Activated CD4-positive, alpha-beta memory T cell treated with anti-CD3 and anti-CD28 coated beads for 36 hours (primary cell): ENCODE measurements at places on chromosomes 6 and 20.

DNA sequence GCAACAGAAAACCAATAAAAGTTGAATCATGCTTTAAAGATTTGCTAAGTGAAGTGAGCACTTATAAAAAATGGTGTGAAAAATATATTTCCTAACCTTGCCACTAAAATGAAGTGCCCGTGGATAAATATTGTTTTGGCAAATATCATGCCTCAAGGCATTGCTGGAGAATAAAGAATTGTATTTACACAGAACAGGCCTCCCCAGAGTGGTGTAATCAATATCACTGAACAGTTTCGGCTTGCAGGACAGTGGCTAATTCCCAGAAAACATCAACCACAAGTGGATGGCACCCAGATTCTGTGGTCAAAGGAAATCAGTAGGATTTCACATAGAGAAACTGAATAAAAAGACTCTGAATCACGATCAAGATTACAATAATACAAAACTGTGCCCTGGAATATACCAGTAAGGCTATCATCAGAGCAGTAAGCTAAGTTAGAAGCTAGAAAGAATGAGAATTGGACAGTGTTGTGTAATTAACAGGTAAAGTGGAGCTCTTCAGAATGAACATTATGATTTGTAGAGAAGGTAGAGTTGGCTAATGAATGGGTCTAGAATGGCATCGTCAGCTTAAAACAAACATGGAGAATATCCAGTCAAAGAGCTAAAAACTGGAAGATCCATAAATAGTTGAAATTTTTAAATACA lies 1026.9 kb upstream of the ADGRB3 start:
- no peak overlapping the region for H3K27ac ChIP-seq
- H3K4me3 ChIP-seq = no peak overlapping the region
- no peaks in the 10 kb centered on the region for H3K4me1 ChIP-seq
- no peaks in the 10 kb centered on the region for H3K36me3 ChIP-seq
- H3K27me3 ChIP-seq = no peaks in the 10 kb centered on the region

GRCh38 chr6:38131527-38131965 lies 312.0 kb downstream of the ZFAND3 start:
- no peak overlapping the region for H3K4me3 ChIP-seq
- DNase-seq = peak; percentile 37
- H3K27me3 ChIP-seq = no peaks in the 10 kb centered on the region
- H3K36me3 ChIP-seq = peaks cover 12% of the 10 kb centered on the region
- no peak overlapping the region for H3K27ac ChIP-seq
- peaks cover 46% of the 10 kb centered on the region for H3K4me1 ChIP-seq

DNA sequence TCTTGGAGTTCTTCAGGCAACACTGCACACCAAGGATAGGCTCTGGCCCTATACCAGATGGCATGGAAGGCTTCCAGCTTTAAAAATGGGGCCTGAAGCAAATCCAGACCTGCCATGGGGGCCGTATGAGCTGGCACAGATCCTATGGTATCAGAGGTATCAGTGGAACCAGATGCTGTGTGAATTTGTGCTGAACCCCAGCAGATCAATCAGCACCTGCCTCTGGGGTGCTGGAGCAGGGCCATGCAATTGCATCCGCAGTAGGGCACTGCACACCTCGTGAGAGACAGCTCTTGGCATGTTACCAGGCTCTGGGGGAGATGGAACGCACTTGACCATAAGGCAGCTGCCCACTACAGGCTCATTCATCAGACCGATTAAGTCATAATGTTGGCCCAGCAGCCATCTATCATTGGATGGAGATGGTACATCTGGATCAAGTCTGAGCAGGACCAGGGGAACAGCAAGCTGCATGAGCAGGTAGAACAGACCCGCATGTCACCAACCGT lies 221.5 kb downstream of the MYLK4 start:
- no peak overlapping the region for H3K27ac ChIP-seq
- peaks cover 1% of the 10 kb centered on the region for H3K36me3 ChIP-seq
- H3K4me1 ChIP-seq = no peaks in the 10 kb centered on the region
- H3K4me3 ChIP-seq = no peak overlapping the region
- no peak for DNase-seq
- peaks cover 20% of the 10 kb centered on the region for H3K27me3 ChIP-seq

- H3K27ac ChIP-seq = no peak overlapping the region
- H3K4me3 ChIP-seq = no peak overlapping the region
- H3K27me3 ChIP-seq = no peaks in the 10 kb centered on the region
- no peak for DNase-seq
- peaks cover 4% of the 10 kb centered on the region for H3K4me1 ChIP-seq
Measured at GRCh38 chr6:121771937-121772720, 336.7 kb downstream of the GJA1 start.

DNA sequence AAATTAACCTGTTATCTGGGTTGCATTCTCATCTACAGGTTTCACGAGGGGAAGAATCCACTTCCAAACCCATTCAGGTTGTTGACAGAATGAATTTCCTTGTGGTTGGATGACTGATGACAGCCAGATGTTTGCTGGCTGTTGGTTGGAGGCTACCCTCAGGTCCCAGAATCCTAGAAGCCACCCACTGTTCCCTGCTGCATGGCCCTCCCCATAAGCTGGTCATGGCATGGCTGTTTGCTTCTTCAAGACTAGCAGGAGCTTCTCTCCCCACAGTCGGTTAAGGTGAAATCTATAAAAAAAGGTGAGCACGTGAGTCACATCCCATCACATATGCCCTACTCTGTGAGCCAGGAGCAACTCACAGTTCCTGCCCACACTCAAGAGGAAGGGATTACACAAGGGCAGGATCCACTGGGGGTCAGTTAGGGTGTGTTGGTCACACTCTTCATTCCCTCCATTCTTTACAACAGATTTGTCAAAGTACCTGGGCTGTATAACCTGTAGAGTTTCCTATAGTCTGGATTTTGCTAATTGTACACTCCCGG lies 19.5 kb upstream of the RPS10 start:
- no peak overlapping the region for H3K27ac ChIP-seq
- H3K27me3 ChIP-seq = no peaks in the 10 kb centered on the region
- H3K4me3 ChIP-seq = no peak overlapping the region
- H3K4me1 ChIP-seq = no peaks in the 10 kb centered on the region
- H3K36me3 ChIP-seq = no peaks in the 10 kb centered on the region

GRCh38 chr6:63245909-63246308 lies 34.6 kb downstream of the FKBP1C start:
- H3K27ac ChIP-seq = no peak overlapping the region
- DNase-seq = no peak
- H3K4me3 ChIP-seq = no peak overlapping the region
- H3K36me3 ChIP-seq = no peaks in the 10 kb centered on the region
- no peaks in the 10 kb centered on the region for H3K27me3 ChIP-seq

DNA sequence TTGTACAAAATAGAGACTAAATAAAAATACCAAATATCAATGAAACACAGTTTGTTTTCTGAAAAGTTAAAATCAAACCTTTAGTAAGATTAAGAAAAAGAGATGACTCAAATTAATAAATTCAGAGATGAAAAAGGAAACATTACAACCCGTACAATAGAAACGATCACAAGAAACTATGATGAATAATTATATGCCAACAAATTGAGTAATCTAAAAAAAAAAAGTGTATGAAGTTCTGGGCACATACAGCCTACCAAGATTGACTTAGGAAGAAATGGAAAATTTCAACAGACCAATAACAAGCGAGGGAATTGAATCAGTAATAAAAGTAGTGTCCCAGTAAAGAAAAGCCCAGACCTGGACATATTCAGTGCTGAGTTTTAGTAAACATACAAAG lies 94.8 kb downstream of the STXBP5 start:
- H3K27me3 ChIP-seq = no peaks in the 10 kb centered on the region
- no peak for DNase-seq
- no peak overlapping the region for H3K4me3 ChIP-seq
- H3K36me3 ChIP-seq = peaks cover 76% of the 10 kb centered on the region
- H3K27ac ChIP-seq = no peak overlapping the region
- H3K4me1 ChIP-seq = peaks cover 23% of the 10 kb centered on the region

DNA sequence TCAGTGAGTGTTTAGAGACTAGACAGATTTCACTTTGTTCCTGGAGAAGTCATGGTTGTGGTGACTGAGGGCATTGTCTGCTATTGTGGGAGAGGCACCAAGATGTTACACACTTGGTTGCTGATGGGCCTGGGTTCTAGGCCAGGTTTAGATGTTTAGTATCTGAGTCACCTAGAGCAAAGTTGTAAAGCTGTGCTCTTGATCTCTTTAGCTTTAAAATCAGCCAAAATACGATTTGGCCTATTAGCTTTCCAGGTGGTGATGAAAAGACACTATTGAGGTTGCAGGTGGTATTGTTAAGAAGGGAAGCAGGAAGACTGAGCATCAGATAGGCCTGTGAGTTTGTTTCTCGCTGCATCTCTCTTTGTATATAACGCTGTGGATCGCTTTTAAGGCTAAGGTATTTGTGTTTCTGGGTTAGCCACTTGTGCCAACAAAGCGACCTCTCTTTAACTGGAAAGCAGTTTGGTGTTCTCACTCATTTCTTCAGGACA lies 48.6 kb downstream of the FOXO3 start:
- peaks cover 41% of the 10 kb centered on the region for H3K4me1 ChIP-seq
- no peak overlapping the region for H3K4me3 ChIP-seq
- peaks cover 8% of the 10 kb centered on the region for H3K36me3 ChIP-seq
- no peak overlapping the region for H3K27ac ChIP-seq
- DNase-seq = no peak
- H3K27me3 ChIP-seq = no peaks in the 10 kb centered on the region

DNA sequence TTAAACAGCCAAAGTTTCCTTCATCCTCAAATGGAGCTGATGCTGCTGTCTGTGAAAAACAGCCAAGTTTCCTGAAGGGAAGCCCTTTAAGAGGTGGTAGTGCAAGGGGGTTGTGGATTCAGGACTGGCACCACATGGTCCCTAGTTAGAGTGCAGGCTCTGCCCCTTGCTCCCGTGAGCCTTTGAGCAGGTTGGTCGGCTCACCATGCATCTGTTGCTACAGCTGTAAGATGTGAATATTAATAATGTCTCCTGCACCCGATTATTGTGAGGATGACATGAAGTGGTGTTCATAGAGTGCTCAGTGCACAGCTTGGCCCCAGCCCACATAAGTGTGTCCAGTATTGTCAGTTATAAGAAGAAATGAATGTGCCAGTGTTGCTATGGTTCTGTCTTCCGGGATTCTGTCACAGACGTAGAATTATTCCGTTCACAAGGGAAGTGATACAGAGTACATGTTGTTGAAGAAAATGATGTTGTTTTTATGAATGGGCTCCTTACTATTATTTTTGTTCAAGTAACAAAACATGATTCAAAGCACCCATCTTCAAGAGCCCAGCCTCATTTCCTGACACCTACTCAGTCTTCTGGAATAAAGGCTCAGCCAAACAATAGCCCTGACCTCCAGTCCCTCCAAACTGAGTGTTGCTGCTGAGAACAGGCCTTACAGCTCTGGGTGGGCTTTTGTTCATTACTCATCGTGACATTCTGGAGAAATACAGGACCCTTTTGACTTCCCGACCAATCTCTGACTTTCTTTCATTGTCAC lies 2.9 kb upstream of the PKIG start:
- no peak overlapping the region for H3K4me3 ChIP-seq
- H3K27me3 ChIP-seq = peaks cover 3% of the 10 kb centered on the region
- H3K4me1 ChIP-seq = peaks cover 17% of the 10 kb centered on the region
- H3K36me3 ChIP-seq = no peaks in the 10 kb centered on the region
- no peak for DNase-seq

DNA sequence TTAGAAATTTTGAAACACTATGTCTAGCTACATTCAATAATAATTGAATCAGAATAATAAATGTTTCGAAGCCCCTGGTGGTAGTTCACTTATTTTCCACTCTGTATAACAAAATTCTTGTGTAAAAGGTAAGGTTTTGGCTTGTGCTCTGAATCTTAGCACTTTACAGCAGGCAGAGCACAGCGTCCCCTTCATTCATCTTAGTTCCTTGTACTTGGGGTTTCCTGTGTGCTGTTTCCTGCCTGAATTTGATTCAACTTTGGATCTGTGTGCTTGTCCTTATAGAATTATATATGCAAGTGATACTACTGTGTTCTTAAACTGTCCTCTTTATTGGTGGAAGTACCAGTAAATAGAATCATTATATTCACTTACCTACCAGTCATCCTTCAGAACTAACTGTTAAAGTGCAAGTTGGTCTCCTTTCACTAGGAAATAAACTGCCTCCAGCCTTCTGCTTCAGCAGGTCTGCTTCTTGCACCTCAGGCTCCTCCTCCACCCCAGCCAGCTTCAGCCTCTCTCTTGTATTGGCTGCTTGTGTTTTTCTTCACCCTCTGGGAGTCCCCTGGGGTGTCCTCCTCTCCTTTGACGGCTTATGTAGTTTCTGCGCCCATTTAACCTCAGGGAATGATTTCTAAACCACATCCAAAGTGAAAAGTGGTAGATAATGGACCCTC lies 28.8 kb upstream of the TULP4 start:
- DNase-seq = peak; percentile 50
- H3K4me1 ChIP-seq = peaks cover 37% of the 10 kb centered on the region
- no peaks in the 10 kb centered on the region for H3K27me3 ChIP-seq

GRCh38 chr6:7125290-7125689 lies 17.5 kb downstream of the RREB1 start:
- no peak overlapping the region for H3K4me3 ChIP-seq
- H3K27ac ChIP-seq = no peak overlapping the region
- peaks cover 16% of the 10 kb centered on the region for H3K36me3 ChIP-seq
- no peaks in the 10 kb centered on the region for H3K27me3 ChIP-seq
- H3K4me1 ChIP-seq = peaks cover 58% of the 10 kb centered on the region
- no peak for DNase-seq

- H3K4me3 ChIP-seq = no peak overlapping the region
- DNase-seq = no peak
- peaks cover 3% of the 10 kb centered on the region for H3K27me3 ChIP-seq
- no peak overlapping the region for H3K27ac ChIP-seq
Measured at GRCh38 chr6:164124986-164125385, 710.5 kb downstream of the QKI start.

GRCh38 chr20:7985916-7986315 lies 33.6 kb downstream of the TMX4 start:
- no peaks in the 10 kb centered on the region for H3K27me3 ChIP-seq
- H3K27ac ChIP-seq = no peak overlapping the region
- peaks cover 4% of the 10 kb centered on the region for H3K4me1 ChIP-seq
- no peak for DNase-seq
- H3K4me3 ChIP-seq = no peak overlapping the region
- H3K36me3 ChIP-seq = peaks cover 18% of the 10 kb centered on the region

- no peak overlapping the region for H3K27ac ChIP-seq
- H3K36me3 ChIP-seq = no peaks in the 10 kb centered on the region
- DNase-seq = no peak
- no peak overlapping the region for H3K4me3 ChIP-seq
Measured at GRCh38 chr6:123042401-123042800, 46.4 kb downstream of the CLVS2 start.

DNA sequence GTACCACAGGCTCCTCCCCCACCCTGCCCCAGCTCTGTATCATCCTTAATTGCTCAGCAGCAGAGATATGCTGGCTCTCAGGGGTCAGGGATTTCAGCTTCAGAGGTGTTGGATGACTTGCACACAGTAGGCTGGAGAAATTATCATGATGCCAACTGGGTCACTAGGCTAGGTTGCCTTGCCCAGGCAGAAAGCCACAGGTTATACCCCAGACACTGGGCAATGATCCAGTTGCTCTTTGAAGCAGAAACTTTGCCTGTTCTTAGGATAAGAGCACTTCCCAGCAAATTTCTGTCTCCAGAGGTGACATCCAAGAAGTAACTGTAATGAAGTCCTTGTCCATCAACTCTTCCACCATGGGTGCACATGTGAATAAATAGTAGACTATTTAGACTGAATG lies 38.3 kb upstream of the SCML4 start:
- no peaks in the 10 kb centered on the region for H3K36me3 ChIP-seq
- H3K27me3 ChIP-seq = no peaks in the 10 kb centered on the region
- H3K4me3 ChIP-seq = no peak overlapping the region

GRCh38 chr6:113599444-113599843 lies 257.7 kb upstream of the MARCKS start:
- no peaks in the 10 kb centered on the region for H3K4me1 ChIP-seq
- no peaks in the 10 kb centered on the region for H3K36me3 ChIP-seq
- H3K27ac ChIP-seq = no peak overlapping the region
